ENCODE measurements at places on chromosomes 2 and 18. TPM values are rescaled to one million over a fixed set of nuclear protein-coding genes. Genes with fewer than 3 reads are reported as not detected.

ESCO1 gene
- 22.9 TPM for total RNA-seq

POTEJ gene
- total RNA-seq, result not detected

CD226 gene
- total RNA-seq, result 102 TPM

TMEM163 gene
- 2.3 TPM for total RNA-seq

CDK15 gene
- total RNA-seq, result not detected

SCN7A gene
- total RNA-seq, result not detected

SCN2A gene
- total RNA-seq, result not detected

GRCh38 chr2:58434692-58435091 lies 193.6 kb upstream of the FANCL start:
- no peak for DNase-seq

DNA sequence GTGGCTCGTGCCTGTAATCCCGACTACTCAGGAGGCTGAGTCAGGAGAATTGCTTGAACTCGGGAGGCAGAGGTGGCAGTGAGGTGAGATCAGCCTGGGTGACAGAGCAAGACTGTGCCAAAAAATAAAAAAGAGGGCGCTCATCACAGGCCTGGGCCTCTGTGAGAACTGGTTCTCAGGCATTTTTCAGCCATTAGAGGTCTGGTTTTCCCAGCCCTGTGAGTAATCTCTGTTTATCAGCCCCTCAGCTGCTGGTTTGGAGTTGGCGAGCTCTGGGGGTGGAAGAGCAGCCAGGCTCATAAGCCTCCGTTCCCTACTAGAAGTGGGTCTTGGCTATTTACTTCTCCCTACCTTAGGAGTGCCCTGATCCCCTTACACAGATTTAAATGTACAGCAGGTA lies 53.1 kb downstream of the CHRNA1 start:
- no peak for DNase-seq

DNA sequence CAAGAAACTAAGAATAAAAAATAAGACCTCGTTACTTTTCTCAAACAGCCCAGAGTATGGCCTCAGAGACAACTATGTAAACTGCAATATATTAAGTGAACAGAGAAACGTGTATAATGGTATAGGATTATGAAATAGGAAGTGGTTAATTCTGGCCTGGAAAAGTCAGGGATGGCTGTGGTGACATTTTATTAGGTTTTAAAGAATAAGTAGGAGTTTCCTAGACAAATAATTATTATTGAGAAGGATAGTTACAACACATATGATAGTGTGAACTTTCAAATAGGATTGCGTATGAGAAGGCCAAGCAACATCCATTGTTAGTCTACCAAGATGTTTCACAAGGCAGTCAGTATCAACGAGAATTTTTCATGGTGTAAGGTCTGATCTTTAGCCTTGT lies 244.1 kb downstream of the LPIN1 start:
- DNase-seq, result no peak

DNA sequence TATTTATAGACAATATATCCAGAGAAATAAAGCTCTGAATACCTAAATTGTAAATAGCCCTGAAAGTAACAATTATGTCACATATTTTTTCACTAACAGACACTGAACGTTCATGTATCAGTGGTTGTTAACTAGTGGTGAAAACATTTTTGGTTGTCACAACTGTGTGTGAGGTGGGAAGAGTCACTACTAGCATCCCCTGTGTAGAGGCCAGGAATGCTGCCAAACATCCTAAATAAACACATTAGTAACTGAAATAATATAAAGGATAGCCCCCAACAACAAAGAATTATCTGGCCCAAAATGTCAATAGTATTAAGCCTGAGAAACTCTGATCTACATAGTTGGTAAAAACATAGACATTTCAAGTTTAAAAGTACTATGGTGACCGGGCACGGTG lies 64.5 kb downstream of the ROCK1 start:
- no peak for DNase-seq

DNA sequence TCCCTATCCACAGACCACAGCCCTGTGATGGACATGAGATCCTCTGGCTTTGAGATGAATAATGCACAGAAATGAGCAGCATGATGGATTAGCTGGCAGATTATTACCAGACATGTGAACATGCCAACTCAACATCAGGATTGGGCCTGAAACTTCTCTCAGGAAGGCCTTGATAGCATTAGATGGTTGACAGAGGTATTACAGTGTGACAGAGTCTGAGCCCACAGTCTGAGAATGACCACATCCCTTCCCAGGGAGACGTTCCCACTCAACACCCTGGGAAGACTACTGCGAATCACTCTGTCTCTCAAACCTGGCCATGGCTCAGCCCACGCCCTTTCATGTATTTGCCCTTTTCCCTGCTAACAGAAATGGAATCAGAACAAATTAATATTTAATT lies 66.9 kb downstream of the BCL11A start:
- no peak for DNase-seq

DNA sequence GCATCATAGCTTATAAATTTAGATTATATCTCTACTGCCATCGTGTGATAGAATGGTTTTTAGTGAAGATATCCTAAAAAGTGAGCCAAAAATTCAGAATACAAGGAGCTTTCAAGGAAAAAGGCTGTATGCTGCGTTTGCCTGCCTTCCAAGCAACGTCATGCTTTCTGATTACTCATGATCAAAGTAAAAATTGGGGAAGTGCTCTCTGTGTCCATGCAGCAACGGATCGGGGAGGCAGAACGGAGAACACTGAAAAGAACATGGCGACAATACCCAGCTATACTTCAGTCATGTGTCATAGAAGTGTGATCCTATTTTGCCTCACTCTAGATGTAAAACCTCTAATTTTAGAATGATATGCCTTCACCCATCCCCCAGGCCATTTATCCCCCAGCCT lies 185.7 kb downstream of the SUCLG1 start:
- DNase-seq, result no peak

DNA sequence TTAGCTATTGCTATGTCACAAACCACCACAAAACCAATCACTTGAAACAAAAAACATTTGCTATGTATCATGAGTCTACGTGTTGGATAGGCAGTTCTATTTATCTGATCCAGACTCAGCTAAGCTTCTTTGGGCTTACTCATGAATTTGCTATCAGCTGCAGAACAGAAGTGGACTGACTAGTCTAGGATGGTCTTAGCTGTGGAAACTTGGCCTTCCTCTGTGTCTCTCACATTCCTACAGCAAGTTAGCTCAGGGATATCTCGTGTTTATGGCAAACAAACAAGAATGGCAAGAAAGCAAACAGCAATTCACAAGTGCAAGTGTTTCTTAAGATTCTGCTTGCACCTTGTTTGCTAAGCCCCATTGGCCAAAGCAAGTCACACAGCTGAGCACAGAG lies 288.0 kb upstream of the TNP1 start:
- no peak for DNase-seq

DNA sequence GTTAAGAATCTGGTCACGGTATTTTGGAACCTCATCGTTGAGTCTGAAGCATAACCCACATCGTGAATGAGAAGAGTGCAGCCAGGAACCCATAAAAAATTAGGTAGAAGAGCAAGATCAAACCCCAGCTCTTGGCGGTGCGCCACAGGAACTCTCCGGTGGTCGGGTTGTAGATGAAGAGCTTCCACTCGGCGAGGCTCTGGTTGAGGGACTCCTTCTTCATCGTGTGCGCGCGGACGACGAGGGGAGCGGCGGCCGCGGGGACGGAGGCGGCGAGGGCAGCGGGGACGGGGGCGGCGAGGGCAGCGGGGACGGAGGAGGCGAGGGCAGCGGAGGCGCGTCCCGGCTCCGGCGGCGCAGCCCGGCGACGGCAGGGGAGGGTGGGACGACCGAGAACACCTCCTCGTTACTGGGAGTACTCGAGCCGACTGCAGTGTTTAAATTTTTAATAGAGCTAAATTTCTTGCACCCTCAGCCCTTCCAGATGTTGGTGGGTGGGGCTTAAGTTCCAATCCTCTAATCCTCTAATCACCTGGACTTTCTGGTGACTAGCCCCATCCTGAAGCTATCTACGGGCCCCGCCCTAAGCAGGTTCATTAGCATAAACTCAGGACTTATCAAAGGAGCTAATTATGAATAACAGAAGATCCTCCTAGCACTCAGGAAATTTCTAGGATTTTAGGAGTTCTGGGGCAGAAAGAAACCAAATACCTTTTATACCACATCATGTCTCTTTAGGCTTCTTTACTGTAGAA lies 20.4 kb upstream of the PAPOLG start:
- peak; percentile 26 for DNase-seq

GRCh38 chr2:207688597-207688996 lies 22.8 kb upstream of the CCNYL1 start:
- DNase-seq, result no peak

- no peak for DNase-seq
These were observed 43.9 kb upstream of the FHL2 start for GRCh38 chr2:105442721-105443120.

DNA sequence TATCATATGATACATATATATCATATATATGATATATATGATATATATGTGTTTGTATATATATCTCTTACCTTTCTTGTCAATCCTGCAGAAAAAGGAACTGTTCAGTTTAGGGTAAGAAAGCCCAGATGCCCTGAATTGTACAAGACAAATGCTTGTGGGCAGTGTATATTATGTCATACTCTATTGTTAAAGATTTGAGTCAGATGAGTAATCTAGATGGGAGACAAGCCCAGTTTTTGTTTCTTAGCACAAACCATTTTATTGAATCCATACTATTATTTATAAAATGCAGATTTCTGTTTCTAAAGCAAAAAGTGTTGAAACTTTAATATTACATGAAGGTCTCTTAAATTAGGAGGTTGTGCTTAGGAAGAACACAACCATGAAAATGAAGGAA lies 90.6 kb downstream of the VRK2 start:
- no peak for DNase-seq

DNA sequence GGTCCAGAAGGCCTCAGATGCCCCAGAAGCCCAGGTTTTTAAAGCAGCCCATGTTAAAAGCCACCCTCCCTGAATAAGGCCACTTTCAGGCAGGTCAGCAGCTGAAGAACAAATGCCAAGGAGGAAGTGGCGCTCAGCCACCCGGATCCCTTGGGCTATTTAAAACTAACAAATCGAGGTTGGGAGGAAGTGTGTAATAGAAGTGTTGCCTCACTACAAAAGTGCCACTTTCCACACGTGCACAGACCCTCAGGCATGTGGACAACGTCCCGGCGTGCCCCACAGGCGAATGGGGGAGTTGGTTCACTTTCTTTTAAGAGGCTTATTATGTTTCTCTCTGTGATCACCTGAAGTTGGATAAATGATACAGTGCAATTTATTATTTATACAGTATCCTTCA lies 173.8 kb upstream of the SALL3 start:
- no peak for DNase-seq

- no peak for DNase-seq
These were observed 23.7 kb downstream of the COL6A3 start for GRCh38 chr2:237390235-237390634.

DNA sequence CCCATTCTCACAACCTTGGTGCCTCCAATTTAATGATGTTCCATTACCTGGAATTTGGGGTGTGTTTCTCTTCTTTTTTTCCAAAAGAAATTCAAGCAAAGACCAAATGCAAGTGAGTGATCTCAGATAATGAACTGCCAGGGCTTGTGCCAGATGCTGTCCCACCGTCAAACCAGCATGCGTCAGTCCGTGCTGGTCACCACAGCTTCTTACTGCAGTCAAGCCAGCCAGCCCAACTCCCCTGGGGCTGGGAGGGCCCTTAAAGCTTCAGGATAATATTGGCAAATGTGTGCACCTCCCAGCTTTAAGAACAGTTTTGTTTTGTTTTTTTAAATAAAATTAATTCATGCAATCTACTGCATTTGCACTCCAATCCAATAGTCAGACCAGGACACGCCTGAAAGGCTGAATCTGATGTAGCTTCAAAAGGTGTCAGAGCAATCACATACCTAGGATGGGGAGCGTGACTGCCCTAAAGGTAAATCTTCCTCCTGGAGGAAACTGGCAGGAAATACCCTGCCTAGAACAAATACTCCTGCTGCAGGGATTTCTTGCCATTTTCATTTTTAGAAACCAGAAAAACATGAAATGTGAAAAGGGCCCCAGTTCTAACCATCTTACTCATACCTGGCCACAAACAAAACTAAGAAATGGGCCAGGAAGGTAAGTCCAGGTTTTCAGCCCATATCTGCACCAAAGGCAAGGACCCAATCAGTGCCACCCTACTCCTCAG lies 26.8 kb upstream of the SP3 start:
- no peak for DNase-seq

DNA sequence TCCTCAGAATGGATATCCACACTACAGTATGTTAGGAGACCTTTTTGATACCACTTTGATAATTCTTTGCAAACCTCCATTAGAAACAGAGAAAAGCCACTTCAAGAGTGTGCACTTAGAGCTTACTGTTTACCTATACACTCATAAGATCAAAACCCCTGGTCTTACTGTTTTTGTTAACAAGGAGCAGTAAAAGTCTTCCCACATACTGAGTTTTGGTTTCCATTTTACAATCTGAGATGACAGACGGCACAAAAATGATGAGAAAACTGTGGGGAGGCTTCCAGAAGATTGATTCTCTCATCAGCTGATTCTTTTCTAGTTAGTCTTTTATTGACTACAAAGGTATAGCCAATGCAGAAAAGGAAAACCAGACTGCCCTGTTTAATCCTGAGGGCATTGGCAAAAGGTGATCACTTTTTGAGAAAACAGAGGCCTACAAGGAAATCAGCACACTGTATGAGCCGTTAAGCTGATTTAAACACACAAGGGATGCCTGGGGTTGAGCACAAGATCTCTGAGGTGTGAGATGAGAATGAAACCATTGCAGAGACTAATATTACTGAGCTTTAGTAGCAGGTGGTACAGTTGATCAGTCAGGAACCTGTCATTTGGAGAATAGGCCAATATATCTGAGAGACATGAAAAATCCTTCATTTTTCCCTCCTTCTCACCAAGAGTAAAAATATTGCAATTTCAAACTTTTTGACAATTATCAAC lies 368.6 kb downstream of the GRB14 start:
- no peak for DNase-seq

GRCh38 chr2:54455563-54456361 lies at the start of gene SPTBN1:
SPTBN1 (plus strand) TSS chr2:54456327; CDS start chr2:54526419, 70,092 bp downstream.
- DNase-seq, result no peak

GRCh38 chr2:446303-446874 lies 158.5 kb upstream of the ALKAL2 start:
- no peak for DNase-seq

Data from activated CD4-positive, alpha-beta memory T cell treated with anti-CD3 and anti-CD28 coated beads, Interleukin-2, amount 10 ng/mL, durations not matched to agents 7 days and 5 days (primary cell).